ENCODE measurements at places on chromosomes 13 and 19.

DNA sequence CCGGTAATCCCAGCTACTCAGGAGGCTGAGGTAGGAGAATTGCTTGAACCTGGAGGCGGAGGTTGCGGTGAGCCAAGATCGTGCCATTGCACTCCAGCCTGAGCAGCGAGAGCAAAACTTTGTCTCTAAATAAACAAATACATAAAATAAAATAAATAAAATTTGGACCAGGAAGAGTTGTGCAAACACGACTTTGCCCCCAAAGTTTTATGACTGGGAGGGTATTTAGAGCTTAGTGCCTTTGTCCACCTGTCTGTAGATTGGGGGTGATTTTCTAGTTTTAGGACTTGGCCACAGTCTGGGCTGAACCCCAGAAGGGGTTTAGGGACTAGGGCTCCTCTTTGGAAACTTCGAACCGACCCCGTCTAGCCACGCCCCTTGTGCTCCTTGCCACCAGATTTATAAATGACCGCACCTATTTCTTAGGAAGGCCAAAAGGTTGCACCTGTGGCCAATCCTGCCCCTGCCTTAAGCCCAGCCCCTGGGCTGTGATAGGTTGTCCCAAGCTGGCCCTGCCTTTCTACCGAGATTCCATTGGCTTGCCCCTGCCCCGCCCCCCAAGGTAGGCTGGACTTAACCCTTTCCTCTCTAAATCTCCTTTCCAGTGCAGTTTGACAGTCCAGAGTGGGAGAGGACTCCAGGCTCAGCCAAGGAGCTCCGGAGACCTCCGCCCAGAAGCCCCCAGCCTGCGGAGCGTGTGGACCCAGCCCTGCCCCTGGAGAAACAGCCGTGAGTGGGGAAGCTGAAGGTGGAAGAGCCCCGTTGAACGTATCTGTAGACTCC, 5.3 kb downstream of the SHD start:
- no peak for DNase-seq

DNA sequence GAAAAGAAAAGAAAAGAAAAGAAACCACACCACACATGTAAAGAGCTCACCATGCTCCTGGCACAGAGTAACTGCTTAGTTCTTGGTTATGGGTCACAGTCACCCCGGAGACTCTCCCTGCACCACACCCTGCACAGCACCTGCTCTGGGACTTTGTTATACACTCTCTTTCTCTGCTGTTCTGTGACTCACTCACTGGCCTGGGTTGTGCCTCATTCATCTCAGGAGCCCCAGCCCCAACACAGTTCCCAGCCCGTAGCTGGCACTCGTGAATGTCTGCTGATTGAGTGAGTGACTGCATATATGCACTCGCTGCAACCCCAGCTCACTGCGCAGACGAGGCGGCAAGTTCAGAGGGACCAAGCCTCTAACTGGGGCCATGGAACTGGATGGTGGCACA, 22.9 kb upstream of the ZNF507 start:
- DNase-seq = no peak

DNA sequence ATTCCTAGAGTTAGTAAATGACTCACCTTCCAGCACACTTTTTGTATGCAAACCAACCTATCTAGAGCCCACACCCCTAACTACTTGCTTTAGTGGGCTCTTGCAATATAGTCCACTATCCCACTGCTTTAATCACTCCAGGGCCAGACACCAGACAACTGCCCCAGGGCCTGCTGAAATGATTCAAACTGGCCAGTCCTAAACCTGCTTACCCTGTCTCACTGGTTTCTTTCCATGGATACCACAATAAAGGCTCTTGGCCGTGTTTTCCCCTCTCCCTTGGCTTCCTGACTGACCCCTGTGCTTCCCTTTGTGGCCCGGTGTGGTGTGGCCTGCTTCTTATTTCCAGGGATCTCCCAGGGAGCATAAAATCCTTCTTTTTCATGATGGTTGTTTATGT, 14.6 kb downstream of the HS6ST3 start:
- DNase-seq = no peak

- DNase-seq = peak; percentile 74
Measured at GRCh38 chr13:31793246-31793645, 53.9 kb downstream of the RXFP2 start.

- DNase-seq = no peak
Measured at GRCh38 chr13:93425411-93425810, 198.8 kb downstream of the GPC6 start.

DNA sequence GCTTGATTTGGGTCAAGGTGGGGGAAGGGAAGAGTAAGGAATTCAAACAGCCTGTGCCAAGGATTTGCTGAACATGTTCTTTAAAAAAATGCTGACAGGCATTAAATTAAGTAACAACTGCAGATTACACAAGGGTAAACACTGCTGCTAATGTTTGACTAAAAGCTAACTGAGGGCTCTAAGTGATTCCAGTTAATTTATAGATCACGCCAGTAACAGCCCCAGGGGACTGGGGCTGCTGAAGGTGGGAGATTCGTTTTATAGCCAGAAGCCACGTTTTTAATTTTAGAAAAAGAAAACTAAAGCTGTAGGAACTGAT, 321.7 kb downstream of the DLEU7 start:
- no peak for DNase-seq

DNA sequence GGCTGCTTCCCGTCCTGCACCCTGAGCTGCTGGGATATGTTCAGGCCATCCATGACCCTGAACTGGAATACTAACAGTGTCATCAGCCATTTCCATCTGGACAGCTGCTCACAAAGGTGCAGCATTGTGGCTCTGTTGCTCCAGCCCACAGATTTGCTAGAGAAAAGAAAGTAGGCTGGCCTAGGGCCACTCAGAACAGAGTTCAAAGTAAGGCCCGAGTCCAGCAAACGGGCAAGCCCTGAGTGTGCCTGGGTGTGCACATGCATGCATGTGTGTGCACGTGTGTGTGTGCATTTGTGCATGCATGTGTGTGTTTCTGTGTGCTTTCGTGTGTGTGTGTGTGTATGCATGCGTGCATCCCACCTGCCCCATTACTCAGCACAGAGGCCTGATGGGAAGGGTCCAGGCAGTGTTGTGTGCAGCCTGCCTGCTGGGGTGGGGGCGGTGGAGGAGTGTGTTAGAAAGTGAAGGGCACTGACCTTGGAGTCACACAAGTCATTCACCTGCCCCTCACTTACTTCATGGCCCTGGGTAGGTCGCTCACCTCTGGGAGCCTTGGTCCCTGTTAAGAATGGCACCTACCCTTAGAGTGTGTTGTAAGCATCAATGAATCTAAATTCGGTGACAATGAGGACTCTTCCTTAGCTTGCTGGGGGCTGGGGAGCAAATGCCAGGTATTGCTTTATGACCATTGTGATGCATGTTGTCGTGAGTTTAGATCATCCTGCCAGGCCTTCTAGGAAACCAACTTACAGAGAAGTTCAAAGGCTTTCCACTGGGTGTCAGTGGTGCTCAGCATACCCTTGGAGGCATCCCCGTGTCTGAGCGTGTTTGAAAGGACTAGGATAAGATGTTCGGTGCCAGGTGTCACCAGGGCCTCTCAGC, 53.2 kb downstream of the GPR12 start:
- DNase-seq = peak; percentile 10

GRCh38 chr13:113053376-113053775, 52.2 kb upstream of the F7 start:
- no peak for DNase-seq
